ENCODE measurements at places on chromosomes 16 and 17. TPM values are rescaled to one million over a fixed set of nuclear protein-coding genes. Genes with fewer than 3 reads are reported as not detected.
A peak's percentile ranks its signal among the peaks of the same experiment; 100 is the strongest.

The PTGES3L gene
- total RNA-seq, result 50.6 TPM

The PLA2G10 gene
- not detected for total RNA-seq

GRCh38 chr16:81921085-81921814 lies 90.0 kb downstream of the SDR42E1 start:
- DNase-seq, result no peak

The ACSM3 gene
- 8.7 TPM for total RNA-seq

The C16orf92 gene
- not detected for total RNA-seq

GRCh38 chr16:69544088-69544487 lies 21.7 kb upstream of the NFAT5 start:
- DNase-seq, result no peak

DNA sequence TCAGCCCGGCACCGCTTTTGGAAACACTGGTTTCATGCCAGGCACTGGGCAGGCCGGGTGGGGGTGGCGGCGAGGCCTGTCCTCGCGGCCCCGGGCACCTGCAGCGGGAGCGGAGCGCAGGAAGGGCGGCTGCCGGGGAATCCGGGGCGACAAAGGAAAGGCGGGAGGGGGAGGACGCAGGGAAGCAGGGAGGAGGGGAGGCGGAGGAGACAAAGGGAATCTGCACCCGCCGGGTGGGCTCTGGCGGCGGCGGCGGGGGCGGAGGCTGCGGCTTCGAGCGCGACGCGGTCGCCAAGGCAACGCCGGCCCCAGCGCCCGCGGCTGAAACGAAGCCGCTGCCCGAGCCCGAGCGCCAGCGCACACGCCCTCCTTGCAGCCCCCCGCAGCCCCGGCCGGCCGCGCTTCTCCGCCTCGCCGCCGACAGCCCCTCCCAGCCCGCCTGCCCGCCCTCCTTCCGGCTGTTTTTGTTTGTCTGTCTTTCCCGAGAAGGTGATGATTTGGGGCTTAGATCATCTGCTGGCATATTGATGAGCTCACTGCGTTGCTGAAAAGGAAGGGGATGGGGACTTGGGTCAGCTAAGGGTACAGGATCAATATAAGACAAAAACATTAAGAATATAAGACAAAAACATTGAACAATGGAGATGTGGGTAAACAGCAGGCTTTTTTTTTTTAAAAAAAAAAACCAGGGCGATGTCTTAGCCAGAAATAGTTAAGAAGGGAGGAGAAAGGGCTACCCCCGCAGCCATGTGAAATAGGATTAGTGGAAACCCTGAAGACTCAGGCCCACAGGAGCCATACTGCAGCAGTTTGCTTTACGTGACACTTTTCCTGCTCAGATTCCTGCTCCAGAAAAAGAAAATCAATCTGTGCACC lies 32.7 kb downstream of the CDK5R1 start:
- DNase-seq, result peak; percentile 64

The KRT39 gene
- total RNA-seq, result not detected

The AATK gene
- total RNA-seq, result 5.3 TPM

DNA sequence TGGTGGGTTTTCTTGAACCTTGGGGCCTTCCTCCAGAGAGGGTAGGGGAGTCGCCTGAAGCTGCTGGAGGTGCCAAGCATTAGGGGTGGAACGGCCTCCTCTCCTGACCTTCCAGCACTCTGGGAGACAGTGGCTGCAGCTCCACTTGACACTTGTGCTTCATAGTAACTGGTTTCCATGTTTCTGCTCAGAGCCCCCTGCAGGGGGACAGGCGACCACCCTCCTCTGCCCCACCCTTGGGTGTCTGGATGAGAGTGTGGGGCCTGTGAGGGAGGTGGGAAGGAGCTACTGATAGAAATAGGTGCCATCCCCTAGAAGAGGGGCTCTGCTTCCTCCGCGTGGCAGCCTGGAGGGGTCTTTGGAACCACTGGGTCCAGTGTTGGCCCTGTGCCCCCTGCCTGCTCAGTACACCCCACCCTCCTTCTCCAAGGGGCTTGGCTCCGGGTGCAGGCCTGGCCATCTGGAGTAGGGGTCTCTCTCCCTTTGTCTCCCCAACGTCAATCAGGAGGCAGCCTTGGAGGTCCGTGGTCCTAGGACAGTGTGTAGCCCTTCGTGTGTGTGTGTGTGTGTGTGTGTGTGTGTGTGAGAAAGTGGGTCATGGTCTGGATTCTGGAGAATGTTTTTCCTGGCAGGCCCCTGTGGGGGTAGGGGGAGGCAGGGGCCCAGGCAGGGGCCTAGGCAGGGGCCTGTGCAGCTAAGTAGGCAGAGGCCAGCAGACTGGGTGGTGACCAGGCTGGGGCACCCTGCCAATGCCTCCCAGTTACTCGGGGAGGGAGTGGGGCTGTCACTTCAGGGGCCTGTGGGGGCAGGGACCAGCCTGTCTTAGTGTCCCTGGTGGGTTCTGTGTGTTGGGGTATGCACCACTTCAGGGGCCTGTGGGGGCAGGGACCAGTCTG lies 4.9 kb downstream of the LASP1 start:
- no peak for DNase-seq

GRCh38 chr17:5237541-5238016 lies 2.9 kb upstream of the SCIMP start:
- DNase-seq, result peak; percentile 50

DNA sequence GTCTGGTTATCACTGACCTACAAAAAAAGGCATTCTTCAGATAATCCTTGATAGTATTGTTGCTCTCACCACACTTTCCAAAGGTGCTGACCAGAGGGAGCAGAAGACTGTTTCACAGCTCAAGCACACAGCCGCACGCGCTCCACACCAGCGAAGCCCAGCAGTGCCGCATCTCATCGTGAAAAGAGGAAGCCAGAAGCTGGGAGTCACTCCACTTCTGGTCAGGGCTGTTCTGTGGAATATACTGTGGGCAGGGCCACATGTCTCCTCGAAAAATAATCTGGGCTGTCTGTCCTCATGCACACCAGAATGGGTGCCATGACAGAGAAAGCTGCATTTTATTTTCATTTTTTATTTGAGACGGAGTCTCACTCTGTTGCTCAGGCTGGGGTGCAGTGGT lies 7.3 kb upstream of the PRSS36 start:
- peak; percentile 69 for DNase-seq

- no peak for DNase-seq
These were observed 9.9 kb downstream of the ATPAF2 start for GRCh38 chr17:18028952-18029540.

The CCDC154 gene
- total RNA-seq, result 0.81 TPM

DNA sequence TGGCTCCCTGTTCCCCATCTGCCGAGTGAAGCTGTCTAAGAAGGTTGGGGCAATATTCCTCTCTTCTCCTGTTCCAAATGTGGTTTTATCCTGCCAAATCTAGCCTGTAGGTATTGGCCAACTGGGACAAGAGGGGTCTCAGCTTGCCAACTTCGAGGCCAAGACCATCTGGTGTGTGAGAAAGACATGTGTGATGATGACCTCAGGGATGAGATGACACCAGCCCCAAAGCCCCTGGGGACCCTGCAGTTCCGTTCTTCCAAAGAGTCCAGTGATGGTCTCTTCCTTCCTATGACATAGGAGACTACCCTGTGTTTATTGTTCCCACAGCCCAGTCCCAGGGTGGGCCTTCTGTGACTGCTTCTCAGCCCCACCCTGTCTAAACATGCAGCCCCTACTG lies 34.8 kb upstream of the ADAMTS18 start:
- no peak for DNase-seq

The TMEM88 gene
- 32.4 TPM for total RNA-seq

- peak; percentile 87 for DNase-seq
These were observed 13.0 kb downstream of the RARA start for GRCh38 chr17:40321961-40322357.

The TMEM220 gene
- 7.6 TPM for total RNA-seq

- DNase-seq, result no peak
These were observed 300.9 kb downstream of the C16orf95 start for GRCh38 chr16:87016046-87017035.

DNA sequence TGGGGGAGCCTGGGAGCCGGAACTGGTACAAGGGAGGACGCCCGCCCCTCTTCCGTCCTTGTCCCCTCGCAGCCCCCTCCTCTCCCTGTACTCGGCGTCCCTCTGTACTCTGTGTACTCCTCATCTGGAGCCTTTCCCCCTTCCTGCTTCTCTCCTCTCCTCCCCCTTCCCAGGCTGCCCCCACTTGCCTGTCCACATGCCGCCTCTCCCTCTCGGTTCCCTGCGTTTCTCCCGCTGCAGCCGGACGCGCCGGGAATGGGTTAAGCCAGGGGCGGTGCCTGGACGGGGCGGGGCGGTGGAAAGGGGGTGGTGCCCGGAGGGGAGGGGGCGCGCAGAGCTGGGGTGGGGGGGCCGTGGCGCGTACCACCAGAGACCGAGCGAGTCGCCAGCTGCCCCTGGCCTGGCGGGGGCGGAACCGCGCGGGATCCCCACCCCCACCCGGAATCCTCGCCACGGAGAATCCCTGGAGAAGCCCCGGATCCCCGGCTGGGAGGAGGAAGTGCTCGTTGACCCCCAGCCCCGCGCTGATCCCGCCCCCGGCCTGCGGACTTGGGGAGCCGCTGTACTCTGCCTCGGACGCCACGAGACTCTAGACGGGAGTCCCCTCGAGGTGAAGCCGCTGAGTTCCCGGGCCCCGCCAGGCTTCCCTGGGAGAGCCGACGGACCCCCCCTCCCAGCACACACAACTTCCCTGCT lies 22.6 kb downstream of the GJD3 start:
- peak; percentile 90 for DNase-seq

The RILP gene
- 74.6 TPM for total RNA-seq

The KRTAP4-6 gene
- not detected for total RNA-seq

GRCh38 chr17:29572691-29573557 lies 4.4 kb downstream of the TP53I13 start:
- DNase-seq, result peak; percentile 78

The EPOP gene
- 0.46 TPM for total RNA-seq

DNA sequence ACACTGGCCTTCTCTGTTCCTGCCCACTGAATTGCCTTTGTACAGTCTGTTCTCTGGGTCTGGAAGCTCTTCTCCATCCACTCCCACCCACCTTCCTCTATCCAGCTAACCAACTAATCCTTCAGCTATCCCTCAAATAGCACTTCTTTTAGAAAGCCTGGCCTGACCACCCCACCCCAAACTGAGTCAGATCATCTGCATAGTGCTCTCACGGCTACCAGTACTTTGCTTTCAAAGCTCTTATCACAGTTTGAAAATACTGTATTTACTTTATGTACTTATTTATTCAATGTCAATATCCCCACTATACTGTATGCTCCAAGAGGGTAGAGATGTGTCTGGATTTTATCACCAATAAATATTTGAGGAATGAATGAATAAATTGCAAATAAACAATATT lies 4.5 kb upstream of the CLDN7 start:
- DNase-seq, result no peak

The IRF8 gene
- total RNA-seq, result 3.0 TPM

The SRCIN1 gene
- 2.3 TPM for total RNA-seq

DNA sequence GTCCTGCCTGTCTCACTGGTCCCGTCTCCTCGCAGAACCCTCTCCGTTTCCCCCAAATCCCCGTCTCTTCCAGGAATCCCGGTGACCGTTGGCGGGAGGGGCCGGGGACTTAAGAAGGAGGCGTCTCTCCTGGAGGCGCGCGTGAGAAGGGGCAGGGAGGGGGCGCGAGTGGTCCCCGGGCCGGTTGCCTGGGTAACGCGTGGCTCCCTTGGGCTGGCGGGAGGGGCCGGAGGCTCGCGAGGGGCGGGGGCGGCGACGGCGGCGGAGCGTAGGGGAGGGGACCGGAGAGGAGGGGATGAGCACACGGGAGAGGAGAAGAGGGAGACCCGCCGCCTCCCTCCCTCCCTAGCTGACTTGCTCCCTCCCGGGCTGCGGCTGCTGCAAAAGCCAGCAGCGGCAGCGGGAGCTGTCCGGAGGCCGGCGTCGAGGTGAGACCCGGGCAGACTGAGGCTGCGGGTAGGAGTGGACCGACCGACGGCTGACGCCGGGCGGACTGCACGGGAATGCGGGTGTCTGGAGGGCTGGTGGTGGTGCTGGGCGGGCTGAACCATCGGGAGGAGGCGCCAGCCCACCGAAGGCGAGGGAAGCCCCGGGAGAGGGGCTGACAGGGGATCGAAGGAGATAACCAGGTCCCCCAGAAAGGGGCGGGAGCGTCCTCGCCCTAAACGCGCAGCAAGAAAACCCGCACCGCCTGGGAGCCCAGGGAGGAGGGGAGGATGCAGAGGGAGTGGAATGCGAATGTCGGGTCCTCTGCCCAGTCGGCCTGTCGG lies at the start of gene PRRT2:
PRRT2 (plus strand) TSS at position 298 of the 770 bp plus-strand sequence. CDS start 862 bp downstream, outside the sequence.
- peak; percentile 75 for DNase-seq

DNA sequence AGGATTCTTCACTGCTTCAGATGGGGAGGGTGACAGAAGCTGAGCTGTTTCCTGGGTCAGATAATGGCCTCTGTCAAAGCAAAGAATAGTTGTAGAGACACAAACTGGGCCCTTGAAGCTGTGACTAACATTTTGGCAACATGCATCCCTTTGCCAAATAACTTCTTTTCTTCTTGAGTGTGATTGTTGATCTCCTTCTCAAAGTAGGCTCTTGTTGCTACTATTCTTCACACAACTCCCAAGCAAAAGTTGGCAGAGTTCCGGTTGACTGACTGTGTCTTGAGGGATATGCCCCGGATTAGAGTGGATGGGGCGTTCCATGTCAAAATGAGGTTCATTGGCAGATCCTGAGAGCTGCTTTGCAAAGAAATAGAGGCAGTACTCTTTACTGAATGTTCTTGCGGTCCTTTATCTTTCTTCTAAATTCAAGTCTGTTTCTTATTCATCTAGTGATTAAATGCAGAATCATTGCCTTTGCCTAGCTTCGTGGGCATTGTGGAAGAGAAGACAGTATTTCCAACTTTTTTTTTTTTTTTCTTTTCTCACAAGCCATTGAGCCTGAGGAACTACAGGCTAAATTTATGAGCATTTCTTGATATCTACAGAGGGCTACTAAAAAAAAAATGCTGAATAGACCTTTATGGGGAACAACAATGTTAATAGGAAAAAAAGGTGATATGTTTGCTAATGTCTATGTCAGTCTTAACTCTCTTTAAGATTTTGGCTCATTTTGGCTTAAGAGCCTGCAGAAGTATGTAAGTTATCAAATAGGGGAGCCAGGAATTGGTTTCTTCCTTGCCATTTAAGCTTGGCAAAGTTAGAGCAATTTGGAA lies 5.8 kb downstream of the WIPF2 start:
- no peak for DNase-seq

DNA sequence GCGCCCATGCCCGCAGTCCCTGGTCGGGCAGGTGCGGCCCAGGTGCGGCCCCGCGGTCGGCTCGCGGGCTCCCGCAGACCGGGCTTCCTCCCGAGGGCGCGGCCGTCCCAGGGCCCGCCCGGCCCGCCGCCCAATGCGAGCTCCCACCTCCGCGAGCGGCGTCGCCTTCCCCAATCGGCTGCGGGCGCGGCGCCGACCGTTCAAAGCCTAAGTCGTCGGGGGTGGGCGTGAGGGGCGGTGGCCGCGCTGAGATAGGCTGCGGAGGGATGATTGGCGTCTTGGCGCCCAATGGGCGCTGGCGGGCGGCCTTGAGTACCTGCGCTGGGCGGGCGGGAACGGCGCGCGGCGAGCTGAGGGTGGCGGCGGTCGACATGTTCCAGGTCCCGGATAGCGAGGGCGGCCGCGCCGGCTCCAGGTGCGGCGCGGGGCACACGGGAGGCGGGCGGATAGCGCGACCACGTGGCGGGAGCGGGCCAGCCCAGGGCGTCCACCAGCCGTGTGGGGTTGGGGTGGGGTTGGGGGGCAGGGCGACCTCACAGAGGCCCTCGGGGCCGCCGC lies at the start of gene JPT2:
JPT2 (plus strand) TSS at position 338 of the 558 bp plus-strand sequence; CDS start at position 372, 34 bp downstream.
- DNase-seq, result peak; percentile 99

- no peak for DNase-seq
These were observed 203.1 kb downstream of the MSI2 start for GRCh38 chr17:57459286-57459915.

The CHST5 gene
- total RNA-seq, result 0.22 TPM

- DNase-seq, result no peak
These were observed 181.7 kb downstream of the MRTFB start for GRCh38 chr16:14252860-14253259.

The LGALS9 gene
- 17.0 TPM for total RNA-seq

The SPECC1 gene
- total RNA-seq, result 8.5 TPM
